ENCODE measurements at places on chromosomes 4 and X.

- DNase-seq, result no peak
These were observed 163.3 kb upstream of the RBPJ start for GRCh38 chr4:26157541-26157940.

DNA sequence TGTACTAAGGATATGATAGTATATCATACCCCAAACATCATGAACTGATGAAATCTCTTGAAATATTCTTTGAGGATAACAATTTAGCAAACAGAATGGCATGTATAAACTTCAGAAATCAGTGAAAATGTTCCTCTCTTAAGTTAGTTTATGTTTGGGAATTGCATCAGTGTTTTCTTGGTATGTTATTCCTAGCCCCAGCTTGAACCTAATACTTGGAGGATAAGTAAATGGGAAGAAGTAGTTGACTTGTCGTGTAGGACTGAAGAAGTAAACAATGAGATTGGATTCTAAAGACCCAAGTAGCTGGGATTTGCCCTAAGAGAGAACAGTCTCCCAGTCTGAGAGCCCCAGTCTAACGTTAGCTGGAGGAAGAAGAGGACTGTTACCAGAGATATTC lies 355.7 kb downstream of the GALNTL6 start:
- DNase-seq, result no peak

DNA sequence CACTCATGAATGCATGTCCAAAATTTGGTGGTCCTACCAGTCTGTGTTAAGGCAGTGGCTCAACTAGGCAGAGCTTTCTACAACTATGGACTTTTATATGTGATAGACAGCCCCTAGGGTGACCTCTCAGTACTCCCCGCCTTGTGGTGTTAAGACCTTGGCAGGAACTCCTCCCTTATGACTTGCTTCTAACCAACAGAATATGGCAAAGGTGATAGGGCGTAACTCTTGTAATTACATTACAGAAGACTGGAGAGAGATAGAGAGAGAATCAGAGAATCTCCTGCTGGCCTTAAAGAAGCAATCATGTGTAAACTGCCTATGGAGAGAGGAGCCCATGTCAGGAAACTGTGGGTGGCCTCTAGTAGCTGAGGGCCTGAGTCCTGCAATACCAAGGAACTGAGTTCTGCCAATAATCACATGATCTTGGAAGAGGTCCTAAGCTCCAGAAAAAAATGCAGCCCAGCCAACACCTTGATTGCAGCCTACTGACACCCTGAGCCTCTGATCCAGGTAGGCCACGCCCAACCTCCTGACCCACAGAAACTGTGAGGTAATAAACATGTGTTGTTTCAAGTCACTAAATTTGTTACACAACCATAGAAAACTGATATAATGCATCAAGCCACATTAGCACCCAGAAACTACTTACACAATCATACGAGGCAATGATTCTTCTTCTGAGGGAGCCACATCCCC lies 68.9 kb downstream of the INPP4B start:
- DNase-seq, result peak; percentile 85

GRCh38 chr4:79763486-79764075 lies 309.4 kb downstream of the ANTXR2 start:
- DNase-seq, result no peak

DNA sequence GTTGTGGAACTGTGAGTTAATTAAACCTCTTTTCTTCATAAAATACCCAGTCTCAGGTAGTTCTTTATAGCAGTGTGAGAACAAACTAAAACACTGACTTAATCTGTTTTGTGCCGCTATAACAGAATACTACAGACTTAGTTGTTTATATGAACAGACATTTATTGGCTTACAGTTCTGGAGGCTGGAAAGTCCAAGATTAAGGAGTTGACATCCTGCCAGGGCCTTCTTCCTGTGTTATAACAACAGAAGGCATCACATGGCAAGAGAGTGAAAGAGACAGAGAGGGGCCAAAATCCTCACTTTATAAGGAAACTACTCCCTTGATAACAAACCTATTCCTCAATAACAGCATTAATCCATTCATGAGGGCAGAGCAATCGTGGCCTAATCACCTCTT lies 42.5 kb upstream of the KCNIP4 start:
- DNase-seq, result no peak

DNA sequence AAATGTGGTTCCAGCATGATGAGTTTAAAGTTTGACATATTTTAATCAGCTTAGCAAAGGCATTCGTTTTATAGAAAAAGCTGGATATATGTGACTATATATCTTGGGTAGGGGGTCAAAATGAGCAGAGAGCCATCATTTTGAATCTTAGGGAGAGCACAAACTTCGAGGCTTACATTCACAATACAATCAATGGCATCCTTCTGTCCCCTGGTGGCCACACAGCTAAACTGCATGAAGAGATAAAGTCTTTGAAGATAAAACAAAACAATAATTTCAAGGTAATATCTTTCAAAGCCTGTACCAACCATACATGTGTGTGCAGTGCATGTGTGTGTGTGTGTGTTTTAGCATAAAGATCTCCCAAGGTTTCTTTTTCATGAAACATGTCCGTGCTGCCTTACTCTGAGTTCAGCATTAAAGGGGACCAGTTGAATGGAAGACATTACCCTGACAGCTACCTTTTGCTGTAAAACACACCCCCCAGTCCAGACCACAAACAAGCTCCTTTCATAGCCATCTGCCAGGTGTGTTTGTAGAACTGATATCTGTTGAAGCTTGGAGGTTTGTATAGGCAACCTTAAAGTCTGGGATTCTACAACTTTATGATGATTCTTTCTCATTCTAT lies 22.0 kb downstream of the DYNLT3 start:
- DNase-seq, result no peak

GRCh38 chr4:151940926-151941617 lies 180.3 kb upstream of the GATB start:
- DNase-seq, result peak; percentile 64

GRCh38 chr4:93351846-93352245 lies 476.7 kb upstream of the ATOH1 start:
- no peak for DNase-seq

- DNase-seq, result no peak
These were observed 137.6 kb downstream of the EGF start for GRCh38 chr4:110049951-110050925.

- no peak for DNase-seq
These were observed 1.5 kb downstream of the NHSL2 start for GRCh38 chrX:71912156-71912555.

GRCh38 chr4:5693871-5694270 lies 14.5 kb downstream of the EVC2 start:
- no peak for DNase-seq

GRCh38 chr4:26297219-26297618 lies 23.6 kb upstream of the RBPJ start:
- DNase-seq, result no peak

DNA sequence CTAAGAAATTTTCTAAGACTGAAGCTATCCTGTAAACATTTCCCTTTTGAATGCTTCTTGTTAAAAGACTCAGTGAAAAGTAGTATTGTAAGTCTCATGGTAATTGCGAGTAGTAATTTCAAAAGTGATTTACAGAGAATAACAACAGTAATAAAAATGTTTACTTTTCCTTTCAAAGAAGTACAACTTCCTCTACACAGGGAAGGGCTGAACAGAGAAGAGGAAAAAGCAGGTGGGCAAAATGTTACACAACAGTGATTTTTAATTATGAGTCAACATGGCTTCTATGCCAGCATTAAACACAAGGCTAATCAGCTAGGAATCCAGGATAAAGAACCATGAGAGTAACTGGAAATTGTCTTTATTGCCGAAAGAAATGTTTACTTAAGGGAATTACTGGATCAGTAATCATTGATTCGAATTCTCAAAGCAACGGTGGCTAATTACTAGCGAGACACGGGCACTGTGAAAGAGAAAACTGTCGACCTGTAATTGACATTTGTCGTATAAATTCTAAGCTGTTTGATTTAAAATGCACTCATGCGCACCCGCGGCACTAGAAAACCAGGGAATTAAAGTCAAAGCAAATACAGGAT lies 15.4 kb downstream of the UTP3 start:
- DNase-seq, result no peak

DNA sequence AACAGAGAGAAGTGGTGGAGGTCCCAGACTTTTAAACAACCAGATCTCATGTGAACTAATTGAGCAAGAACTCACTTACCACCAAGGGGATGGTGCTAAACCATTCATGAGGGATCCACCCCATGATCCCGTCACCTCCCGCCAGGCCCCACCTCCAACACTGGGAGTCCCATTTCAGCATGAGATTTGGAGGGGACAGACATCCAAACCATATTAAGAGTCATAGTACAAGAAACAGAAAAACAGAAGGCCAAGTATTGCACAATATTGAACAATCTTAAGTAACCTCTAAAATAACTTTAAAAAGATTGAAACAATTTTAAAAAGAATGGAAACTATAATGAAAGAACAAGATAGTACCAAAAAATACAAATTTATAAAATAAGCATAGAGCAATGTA lies 110.0 kb downstream of the CBR4 start:
- DNase-seq, result no peak

DNA sequence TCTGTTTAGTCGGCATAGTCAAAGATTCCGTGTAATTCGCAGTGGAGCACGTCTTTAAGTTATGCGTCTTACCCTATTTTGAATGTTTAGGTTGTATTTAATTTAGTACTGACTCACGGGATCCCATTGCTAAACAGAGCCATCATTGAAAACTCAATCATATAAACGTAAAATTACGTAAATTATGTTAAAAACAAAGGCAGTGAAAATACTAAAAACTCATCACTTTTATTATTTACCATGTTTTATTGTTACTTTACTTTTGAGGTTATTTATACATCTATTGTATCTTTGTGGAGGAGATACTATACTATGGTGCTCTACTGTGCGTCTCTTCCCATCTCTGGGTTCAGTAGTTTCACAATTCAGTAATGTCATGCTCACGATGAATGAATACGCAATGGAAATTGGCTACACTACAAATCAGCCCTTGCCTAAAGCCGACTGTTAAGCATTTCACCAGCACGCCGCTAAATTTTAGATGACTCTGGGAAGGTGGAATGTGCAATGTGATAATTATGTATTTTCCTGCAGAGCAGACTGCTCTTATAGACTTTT lies 944 bp downstream of the FUNDC2 start:
- no peak for DNase-seq

- DNase-seq, result no peak
These were observed 22.2 kb downstream of the VSIG4 start for GRCh38 chrX:66017659-66018170.

DNA sequence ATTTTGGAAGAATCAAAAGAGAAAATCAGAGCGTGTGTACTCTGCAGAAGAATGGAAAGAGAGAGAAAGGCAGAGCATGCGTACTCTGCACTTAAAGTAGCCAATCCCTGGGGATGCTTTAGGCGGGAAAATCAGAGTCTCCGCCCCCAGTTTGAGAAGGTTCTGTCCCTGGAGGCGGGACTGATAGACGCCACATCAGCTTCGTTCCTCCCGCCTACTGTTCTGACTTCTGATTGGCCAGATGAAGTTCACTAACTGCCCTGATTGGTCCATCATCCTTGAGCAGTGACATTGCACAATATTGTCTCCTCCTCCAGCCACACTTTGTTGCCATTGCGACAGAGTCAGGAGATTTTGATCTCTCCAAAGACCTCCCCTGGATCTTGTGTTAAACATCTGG lies 23.8 kb downstream of the SSX1 start:
- DNase-seq, result no peak

DNA sequence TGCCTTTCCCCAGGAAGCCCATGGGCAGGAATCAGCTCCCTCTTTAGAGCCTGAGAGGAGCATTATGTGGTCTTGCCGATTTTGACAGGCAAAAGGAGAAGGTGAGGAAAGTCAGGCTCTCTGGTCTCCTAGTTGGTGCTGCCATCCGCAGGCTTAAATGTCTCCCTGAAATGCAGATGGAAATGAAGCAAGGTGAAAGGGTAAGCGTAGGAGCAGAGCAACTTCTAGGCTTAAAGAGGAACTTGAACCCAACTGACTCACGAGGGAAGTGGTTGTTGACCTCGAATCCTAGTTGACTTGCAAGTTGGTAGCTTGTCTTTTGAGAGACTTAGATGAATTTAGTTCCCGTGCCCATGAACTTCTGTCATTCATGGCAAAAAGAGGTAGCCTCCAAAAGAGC lies 205.9 kb downstream of the PTTG2 start:
- no peak for DNase-seq

- no peak for DNase-seq
These were observed 24.5 kb upstream of the TSR2 start for GRCh38 chrX:54415534-54416350.

GRCh38 chr4:152999346-153000075 lies 63.4 kb downstream of the FHDC1 start:
- DNase-seq, result no peak
